ENCODE measurements at places on chromosomes 1 and 21. TPM values are rescaled to one million over a fixed set of nuclear protein-coding genes. Genes with fewer than 3 reads are reported as not detected.

PDC gene
- not detected for polyA plus RNA-seq

TINAGL1 gene
- polyA plus RNA-seq: not detected

FCRLA gene
- polyA plus RNA-seq: not detected

KRTAP7-1 gene
- polyA plus RNA-seq: not detected

RGS16 gene
- 102 TPM for polyA plus RNA-seq

LZIC gene
- polyA plus RNA-seq: 36.8 TPM

LYPLA2 gene
- 3.6 TPM for polyA plus RNA-seq

Measured in Purkinje cell (primary cell).